ENCODE measurements at places on chromosomes 2 and 18. TPM values are rescaled to one million over a fixed set of nuclear protein-coding genes. Genes with fewer than 3 reads are reported as not detected.

- DNase-seq: no peak
Observed at GRCh38 chr2:32752952-32753351, 125.1 kb downstream of the TTC27 start.

- DNase-seq: no peak
Observed at GRCh38 chr2:12005886-12006681, 259.7 kb downstream of the LPIN1 start.

DNA sequence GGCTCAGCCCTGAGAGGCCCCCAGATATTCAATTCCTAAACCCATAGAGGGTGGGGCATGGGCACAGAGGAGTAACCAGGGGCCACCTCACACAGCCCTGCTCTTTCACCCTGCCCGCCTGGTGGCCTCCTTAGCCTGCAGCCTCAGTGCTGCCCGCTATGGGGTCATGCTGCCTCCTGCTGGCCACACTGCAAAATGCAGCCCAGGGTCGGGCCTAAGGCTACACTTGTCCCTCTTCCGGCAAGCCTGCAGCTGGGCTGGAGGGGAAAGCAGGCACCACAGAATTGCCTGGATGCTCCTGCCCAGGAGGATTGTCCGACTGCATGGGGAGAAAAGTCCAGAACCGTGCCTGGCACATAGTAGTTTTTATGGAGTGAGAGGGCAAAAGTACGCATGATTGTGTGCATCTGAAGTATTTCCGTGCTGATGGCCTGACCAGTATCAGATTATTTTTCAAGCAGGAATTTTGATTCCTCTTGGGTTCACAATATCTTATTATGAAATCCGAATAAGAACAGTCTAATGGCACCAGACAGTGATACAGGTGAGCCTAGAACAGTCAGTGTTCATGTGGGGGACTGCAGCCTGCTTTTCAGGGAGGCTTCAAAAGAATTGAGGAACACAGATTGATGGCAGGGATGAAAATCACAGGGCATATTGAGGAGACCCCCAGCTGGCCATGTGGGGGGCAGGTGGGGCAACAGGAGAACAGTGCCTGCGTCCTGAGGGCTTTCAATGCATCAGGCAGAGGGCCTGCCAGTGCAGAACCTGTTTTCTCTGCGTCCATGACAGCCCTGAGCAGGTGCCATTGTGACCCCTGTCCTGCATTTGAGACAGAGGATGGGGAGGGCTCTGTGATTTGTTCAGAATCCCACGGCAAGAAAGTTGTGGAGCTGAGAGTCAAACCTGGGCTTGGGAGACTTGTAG, 51.2 kb upstream of the ALPP start:
- no peak for DNase-seq

DNA sequence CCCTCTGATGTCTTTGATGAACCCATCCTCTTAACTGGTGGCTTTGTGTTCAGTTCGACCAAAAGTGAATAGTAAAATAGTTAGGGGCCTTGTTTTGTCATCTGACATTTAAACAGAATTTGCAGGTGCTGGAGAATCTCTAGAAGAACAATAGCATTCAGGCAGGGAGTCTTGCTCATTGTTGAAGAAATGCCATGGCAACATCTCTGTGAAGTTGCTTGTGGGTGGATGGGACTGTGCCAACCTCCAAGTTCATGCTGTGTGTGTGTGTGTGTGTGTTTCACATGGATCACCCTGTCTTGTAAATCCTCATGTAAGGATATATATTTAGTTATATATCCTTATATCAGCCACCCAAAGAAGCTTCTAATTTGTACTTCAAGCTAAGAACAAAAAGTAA, 66.7 kb downstream of the SKA1 start:
- no peak for DNase-seq

DNA sequence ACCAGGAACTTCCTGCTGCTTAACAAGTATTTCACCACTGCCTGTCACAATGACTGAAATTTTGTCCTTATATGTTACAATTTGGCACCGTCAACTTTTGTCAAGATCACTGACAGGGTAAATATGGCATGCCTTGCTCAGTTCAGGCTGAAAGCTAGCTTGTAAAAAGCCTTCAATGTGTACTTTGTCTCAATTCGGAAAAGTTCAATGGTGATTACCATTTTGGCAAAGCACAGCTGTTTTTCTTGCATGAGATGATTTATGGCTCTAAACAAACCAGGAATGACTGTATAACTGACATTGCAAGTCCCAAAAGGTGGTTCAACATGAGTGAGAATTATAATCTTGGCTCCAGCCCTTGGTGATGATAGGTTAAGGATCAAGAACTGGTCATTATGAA, 1255.2 kb downstream of the CNTNAP5 start:
- DNase-seq: no peak

DNA sequence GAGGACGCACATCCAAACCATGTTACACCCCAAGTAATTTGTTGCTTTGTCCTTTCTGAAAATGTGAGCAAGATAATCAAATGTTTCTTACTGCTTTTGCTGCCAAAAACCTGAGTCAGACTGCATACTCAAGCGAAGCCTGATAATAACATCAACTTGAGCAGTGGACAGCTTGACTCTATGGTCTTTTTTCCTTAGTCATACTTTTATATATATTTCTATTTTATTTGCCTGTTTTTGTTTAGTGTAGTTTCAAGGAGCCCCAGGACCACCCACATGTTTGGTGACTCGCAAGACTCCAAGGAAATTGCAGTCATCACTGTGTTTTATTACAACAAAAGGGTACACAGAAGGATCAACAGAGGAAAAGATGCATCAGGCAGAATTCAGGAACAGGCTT, 688.4 kb upstream of the PIK3C3 start:
- DNase-seq: no peak

Gene ADCY3
- polyA plus RNA-seq: 20.6 TPM

Gene ORC4
- 114 TPM for polyA plus RNA-seq

Gene CYTIP
- polyA plus RNA-seq: 1.8 TPM

Gene TMEM17
- polyA plus RNA-seq: 7.1 TPM

All from left renal cortex interstitium (tissue), 4 donors.